T1000 (cell line): ENCODE measurements at places on chromosomes 12 and 14.
A peak's percentile ranks its signal among the peaks of the same experiment; 100 is the strongest.

DNA sequence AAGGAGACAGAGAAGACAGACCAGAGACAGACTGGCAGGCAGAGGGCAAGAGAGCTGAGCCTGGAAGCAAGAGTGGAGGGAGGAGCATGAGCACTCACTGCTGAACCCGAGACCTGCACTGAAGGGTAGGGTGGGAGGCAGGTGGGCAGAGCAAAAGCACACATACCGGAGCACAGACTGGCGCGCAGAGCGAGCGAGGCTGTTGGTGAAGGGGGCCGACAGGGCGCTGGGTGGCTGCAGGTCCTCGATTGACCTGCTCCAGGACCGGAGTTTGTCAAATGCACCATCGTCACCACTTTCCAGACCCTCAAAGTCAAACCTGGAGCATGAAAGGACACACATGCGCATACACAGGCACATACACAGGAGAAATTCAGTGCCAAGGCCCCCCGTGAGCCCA lies 34.9 kb downstream of the PRPF40B start:
- DNase-seq, result no peak

- no peak for DNase-seq
These were observed 8.3 kb downstream of the CDKL1 start for GRCh38 chr14:50388256-50388931.

GRCh38 chr12:84247931-84248330 lies 664.7 kb downstream of the SLC6A15 start:
- DNase-seq, result no peak

DNA sequence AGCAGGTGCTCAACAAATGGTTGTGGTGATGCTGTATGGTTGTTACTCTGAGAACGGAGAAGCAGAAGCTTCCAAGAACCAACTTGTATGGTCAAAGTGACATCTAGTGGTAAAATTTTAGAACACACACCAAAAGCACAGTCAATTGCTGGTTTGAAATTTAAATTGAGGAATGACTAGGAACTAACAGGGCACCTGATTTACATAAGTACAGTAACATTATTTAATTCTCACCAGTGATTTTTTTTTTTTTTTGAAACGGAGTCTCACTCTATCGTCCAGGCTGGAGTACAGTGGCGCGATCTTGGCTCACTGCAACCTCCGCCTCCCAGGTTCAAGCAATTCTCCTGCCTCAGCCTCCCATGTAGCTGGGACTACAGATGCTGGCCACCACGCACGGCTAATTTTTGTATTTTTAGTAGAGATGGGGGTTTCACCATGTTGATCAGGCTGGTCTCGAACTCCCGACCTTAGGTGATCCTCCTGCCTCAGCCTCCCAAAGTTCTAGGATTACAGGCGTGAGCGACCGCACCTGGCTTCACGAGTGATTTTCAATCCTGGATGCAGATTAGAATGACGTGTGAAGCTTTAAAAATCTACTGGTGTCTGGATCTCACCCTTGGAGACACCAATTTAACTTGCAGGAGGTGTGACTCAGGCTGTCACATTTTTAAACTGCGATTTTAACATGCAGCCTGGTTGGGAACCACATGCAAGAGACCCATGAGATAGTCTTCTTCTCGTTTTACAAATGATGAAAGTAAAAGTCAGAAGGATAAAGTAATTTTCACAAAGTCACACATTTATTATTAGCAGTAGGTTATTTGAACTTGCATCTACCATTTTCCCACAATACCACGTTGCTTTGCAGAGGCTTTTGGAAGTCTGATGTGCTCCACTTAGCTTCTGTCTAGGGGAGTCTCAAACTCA lies 14.1 kb upstream of the NUMB start:
- DNase-seq, result no peak

DNA sequence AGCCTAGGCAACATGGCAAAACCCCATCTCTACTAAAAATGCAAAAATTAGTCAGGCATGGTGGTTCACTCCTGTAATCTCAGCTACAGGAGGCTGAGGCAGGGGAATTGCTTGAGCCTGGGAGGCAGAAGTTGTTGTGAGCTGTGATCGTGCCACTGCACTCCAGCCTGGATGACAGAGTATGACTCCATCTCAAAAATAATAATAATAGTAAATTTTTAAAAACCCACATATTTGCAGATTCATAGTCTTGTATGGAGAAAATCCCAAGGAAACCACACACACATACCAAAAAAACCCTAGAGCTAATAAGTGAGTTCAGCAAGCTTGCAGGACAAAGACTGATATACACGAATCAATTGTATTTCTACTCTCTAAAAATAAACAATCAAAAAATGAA lies 19.0 kb upstream of the MTHFD1 start:
- no peak for DNase-seq

DNA sequence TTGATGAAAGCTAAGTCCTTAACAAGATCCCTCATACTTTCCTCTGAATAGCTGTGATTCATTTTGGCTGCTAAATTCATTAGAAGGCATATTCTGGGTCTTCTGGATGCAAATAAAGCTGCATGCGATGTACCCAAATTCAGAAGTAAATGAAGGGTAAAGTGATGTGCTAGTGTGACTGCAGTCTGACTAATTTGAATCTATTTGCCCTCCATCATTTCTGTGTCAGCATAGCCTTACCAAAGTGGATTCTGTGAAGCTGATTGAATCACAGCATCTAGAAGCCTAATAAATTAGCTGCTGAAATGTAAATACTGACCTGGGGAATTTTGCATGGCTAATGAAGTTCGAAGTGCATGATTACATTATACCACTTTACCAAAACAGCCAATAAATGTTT lies 162.2 kb downstream of the TPH2 start:
- DNase-seq, result no peak

- DNase-seq, result no peak
These were observed 38.7 kb downstream of the KCNH5 start for GRCh38 chr14:63006531-63006930.

DNA sequence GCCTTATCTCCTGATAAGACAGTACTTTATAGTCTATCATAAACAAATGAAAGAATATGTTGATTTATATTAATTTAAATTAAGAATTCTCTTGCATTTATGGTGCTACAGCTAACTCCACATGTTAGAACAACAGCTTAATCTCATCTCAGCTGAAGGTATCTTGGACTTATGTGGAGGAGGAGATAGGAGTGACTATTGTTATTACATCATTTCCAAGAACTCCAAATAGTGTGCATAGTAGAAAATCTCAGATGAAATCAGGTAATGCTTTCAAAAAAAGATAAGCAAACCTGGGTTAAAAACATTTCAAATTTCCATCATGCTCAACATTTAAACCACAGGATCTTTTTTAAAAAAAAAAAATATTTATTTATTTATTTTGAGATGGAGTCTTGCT lies 31.3 kb upstream of the ISM2 start:
- no peak for DNase-seq

DNA sequence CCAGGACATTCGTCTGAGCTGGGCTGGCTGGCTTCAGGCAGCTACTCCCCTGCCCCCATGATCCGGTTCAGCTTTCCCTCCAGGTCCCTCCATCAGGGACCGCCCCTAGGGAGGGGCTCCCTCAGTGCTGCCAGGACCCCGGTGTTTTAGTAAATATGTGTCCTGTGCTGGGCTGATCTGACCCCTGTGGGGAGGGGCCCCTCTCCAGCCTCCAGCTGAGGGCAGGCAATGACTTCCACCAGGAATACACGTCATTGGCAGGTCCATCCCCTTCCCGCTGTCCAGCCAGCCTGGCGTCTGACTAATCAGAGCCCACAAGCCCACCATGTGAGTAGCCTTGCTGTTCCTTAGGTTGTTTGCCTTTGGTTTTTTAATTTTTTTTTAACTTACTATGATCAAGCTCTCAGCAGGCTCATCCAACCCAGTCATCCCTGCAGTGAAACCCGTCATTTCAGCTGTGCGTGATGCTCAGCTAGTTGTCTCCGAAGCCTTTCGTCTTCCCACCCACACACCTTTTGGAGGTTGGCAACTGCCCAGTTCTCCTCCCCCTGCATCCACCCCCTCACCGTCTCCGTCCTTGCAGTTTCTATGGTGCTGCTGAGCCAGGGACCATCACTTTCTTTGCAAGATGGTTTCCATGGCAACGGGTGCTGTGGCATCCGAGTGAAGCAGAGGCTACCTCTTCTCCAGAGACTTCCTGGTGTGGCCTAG lies 16.0 kb upstream of the SERPINA4 start:
- DNase-seq, result no peak

DNA sequence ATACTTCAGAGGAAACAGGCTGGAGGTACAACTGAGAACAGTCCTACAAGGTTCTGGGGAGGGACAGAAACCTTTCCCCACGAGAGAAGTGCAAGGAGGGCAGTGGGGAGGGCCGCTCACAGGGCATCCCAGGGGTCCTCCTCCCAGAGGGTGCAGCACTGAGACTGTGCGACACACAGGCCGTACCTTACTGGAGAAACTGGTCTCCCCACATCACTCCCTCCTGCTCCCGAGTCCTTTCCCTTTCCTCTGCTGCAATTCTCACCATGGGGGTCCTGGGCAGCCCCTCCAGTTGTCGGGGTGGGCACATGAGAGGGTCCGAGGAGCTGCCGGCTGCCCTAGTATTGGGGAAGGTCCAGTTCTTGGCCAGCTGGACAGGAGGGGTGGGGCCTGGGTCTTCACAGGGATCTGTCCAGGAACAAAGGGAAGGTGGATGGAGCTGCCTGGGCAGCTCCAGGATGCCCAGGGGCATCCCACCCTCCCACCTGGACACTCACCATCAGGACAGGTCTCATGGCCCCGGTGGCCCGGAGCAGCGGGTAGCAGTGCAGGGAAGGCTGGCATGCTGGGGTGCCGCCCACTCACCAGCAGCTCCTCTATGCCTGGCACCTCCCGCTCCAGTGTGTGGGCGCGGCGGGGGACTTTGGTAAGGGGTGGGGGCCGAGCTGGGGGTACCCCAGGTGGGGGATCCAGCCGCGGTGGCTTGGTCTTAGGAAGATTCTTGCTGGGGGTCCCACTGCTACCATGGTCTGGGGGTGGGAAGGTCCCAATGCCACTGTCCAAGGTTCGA lies 35.8 kb downstream of the NCKAP5L start:
- no peak for DNase-seq

DNA sequence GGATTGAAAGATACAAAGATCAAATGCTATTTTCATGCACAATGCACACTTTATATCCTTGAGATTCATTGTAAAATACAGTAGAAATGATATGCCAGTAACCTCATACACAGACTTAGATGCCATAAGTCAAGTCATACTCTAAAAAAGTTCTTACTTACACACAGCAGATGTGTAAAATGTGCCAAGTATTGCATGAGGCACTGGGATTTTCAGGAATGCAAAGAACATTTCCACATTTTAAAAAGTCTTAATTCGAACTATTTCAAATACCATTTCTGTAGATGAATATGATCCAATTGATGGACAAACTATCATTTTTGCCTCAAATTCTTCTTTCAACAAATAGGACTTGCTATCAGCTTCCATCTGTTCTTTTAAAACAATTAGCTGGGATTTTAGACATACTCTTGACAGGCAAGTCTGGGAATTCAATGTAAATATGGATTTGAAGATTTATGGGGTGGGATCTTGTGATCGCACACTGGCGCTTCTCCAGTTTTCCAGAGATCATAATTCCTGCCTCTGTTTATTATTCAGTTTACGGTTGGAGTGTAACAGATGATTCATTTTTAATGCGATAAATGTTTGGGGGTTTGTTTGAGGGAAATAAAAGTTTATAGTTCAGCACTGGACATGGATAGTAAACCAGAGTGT lies 183.8 kb downstream of the PAX9 start:
- DNase-seq, result no peak

GRCh38 chr12:91210144-91210543 lies 27.5 kb upstream of the DCN start:
- no peak for DNase-seq

GRCh38 chr12:124457287-124458219 lies 109.9 kb downstream of the NCOR2 start:
- DNase-seq, result peak; percentile 68

- no peak for DNase-seq
These were observed 26.2 kb downstream of the FAM177A1 start for GRCh38 chr14:35072226-35072625.

- DNase-seq, result no peak
These were observed 19.1 kb downstream of the TPCN1 start for GRCh38 chr12:113240395-113240794.

- no peak for DNase-seq
These were observed 300.9 kb downstream of the SOX5 start for GRCh38 chr12:23648546-23648945.

DNA sequence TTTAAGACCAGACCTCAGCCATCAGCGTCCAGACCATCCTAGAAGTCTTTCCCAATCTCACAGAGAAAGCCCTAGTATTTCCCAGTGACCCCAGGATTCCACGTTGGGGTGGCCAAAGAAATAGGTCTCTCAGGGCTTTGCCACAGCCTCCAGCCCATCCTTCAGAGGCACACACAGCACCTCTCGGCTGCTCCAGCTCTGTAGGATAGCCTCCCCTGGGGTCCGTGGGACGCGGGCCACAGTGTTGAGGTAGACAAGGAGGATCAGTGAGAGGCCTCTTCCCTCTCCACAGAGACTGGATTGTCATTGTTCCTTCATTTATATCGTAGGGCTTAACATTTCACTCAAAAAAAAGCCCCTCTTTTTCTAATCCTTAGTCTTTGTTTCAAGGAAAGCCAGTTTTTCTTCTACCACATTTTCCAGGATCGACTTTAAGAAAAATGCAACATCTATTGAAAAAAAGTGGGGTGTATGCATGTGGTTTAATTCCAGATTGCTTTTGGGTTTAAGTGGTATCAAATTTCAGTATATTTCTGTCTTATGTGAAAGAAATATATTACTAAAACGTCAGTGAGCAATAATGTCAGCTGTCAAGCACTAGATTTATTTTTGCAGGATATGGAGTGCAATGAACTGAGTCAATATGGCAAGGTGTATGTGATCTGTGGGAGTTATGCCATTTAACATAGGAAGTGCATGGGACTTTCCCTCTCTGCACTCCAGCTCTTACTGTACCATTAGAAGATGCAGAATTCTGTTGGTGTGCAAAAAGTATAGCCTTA lies 187.5 kb downstream of the MSRB3 start:
- no peak for DNase-seq

- DNase-seq, result no peak
These were observed 108.6 kb upstream of the TTC7B start for GRCh38 chr14:90924621-90925340.

GRCh38 chr14:89033756-89034155 lies 209.3 kb downstream of the TTC8 start:
- DNase-seq, result no peak

DNA sequence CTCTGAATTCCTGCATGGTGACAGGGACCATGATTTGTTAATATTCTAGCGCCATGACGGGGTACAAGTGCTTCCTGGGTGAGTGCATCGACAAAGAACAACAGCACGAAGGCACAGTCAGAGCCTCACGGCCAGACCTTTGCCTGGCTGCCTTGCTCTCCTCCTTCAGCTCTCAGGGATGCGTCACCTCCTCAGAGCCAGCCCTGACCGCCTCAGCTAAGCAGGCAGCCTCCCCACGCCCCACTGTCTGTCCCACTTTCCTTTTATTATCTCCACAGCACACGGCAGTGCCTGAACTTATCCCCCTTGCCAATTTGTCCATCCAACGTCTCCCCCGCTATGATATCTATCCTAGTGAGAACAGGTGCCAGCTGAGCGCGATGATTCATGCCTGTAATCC lies 16.5 kb upstream of the FZD10 start:
- no peak for DNase-seq

- DNase-seq, result peak; percentile 78
These were observed 85.3 kb downstream of the SAMD4A start for GRCh38 chr14:54652188-54652587.
